Non-pigmented ciliary epithelial cell (primary cell): ENCODE measurements at places on chromosomes 1 and 21.

DNA sequence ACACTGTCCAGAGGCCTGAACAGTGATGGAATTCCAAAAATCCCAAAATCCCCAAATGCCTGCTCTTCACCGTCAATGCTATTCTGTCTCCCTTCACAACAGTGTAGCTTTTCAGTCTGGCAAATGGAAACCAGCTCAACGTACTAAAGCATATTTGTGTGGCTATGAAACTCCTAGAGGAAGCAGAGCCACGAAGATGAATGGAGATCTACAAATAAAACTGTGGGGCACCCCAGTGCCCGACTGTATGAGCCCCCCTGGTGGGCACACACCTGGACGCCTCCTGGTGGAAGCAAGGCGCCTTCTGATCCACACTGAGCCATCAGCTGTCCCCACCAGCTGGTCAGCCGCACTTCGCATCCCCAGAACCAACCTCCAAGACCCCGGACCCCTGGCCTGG lies 129.1 kb upstream of the SOD1 start:
- DNase-seq = no peak

- DNase-seq = no peak
These were observed 47.1 kb downstream of the LEPR start for GRCh38 chr1:65467536-65467935.

DNA sequence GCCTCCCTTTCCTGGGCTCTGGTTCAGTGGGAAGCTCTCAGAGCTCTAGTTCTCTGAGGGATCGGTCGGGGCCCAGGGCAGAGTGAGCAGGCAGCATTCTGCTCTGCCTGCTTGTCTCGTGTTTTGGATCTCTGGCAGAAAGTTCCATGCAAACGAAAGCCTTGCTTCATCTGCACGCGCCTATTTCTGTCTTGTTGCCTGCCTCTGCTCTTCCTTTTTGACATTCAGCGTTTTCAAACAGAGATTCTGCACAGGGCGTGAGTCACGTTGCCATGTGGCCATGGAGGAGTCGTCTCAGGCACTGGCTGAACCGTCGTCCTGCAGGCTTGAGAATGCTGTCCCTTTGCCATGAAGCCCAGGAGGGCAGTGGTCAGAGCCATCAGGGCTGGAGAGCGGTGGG lies 20.3 kb downstream of the AJAP1 start:
- no peak for DNase-seq

DNA sequence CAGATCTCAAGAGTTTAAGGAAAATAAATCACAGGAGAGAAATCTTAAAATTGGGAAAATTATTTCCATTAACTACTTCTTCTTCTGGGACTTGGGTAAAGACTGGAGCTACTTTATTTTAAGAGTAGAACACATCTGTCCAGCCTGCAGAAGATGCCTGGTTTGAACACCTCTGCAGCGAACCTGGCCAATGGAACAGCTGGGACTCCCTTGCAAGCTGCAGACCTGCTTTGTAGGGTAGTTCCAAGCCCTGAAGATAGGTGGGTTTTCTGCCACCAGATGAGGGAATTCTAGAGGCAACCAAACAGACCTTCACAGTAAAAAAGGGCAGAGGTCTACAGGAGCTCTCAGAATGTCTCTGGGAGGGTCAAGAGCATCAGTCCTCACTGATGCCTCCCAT lies 86.5 kb upstream of the CACNA1E start:
- no peak for DNase-seq

DNA sequence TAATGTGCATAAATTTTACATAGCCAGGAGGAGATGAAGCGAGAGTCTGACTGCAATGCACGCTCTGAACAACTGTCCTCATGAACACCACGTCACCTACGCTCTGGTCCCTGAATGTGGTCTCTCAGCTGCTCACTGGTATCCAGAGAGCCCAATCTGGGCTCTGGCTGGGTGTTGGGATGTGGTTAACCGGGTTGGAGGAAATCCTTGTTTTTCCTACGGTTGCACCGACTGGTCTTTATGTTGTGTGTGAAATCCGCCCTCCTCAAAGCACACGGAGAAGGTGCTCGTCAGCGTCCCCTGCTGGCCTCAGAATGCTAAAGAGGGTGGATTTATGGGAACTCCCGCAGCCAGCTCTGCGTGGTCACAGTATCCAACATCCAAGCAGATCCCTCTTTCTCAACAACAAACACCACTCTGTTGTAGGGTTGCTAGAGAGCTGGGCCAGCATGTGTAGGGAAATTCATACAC lies 51.8 kb upstream of the FAM89A start:
- DNase-seq = no peak

DNA sequence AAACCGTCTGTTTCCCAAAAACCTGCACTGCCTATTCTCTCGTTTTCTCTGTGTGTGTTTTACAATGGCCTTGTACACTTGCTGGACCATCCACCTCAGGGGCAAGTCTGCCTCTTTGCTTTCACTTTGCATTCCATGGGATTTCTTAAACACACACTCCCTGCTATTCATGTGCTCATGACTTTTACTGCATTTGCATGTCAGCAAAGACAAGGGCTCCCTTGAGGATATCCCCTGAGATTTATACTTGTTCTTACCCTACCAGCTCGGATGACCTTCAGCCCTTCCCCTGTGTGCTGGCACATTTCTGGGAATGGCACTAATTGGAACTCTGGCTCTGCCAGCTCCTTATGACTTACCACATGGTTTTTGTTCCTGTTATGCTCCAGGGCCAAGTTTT lies 386.9 kb downstream of the AMY1C start:
- DNase-seq = no peak

DNA sequence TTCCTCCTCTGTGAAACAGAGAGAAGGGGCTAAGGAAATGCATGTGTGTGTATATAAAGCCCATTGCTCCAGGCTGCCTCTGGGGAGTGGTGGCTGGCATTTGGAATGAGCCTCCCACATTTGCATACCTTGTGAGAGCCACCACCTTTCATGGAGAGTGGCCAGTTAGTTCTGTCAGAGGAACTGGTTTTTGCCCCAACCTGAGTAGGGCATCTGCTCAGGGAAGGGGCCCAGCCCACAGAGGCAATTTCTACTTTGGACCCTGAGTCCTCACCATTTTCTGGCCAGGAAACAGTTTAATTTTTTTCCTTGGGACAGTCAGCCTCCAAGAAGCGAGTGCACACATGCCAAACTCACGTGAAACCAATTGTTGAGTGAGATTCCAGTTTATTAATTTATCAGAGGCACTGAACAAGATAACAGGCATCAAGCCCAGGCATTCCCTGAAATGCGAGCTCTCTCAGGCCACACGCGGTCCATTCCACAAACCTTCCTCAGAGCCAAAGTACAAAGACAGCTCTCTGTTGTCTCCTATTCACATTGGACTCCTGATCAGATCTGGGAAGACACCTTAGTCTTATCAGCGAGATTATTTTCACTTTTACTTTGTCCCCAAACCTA lies 1.0 kb upstream of the SLC6A9 start:
- DNase-seq = no peak

DNA sequence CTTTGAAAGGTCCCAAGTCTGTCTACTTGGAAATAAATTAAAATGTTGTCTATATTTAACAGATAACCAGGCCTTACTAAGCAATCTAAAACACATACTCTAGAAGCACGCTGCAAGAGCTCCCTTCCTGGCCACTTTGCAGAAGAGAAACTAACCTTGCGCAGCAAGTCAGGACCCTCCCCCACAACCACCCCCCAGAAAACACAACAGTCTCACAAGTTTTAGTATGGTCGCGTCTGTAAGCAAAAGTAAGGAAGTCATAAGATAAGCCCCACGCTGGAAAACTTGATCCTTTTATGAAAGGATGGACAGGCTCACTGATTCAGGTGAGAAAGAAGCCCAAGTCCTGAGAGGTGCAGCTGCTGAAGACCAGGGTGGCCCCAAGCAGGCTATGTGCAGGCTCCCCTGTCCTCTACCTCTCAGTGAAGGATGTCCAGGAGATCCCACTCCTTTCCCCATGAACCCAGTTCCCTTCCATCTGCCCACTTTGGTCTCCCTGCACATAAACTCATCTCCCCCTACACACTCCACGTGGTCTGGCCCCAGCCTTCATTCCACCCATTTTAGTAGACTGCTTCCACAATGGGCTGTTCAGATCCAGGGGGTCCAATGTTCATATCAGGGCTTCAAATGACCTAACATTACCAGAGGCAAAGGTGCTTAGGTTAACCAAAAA lies 23.8 kb downstream of the HIVEP3 start:
- no peak for DNase-seq
